ENCODE measurements at places on chromosomes 5 and 9.

- DNase-seq, result peak; percentile 39
Measured at GRCh38 chr9:127637322-127637847, 25.3 kb downstream of the STXBP1 start.

DNA sequence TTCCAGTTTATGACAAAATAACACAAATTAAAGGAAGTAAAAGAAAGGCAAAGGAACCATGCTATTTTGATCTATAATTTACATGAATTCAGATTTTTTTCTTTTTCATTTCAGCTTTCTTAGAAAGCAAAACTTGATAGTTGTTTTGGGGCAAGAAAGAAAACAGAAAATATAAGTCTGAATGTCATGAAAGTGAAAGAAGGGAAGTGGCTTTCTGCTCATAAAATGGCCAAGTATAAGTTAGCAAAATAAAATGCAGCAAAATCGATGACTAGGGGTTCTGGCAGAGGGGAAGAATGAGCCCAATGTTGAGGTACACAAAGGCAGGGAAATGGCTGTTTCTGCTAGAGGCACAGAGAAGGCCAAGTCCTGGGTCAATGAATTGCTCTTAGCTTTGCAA, 3.0 kb upstream of the IFNW1 start:
- DNase-seq, result no peak

DNA sequence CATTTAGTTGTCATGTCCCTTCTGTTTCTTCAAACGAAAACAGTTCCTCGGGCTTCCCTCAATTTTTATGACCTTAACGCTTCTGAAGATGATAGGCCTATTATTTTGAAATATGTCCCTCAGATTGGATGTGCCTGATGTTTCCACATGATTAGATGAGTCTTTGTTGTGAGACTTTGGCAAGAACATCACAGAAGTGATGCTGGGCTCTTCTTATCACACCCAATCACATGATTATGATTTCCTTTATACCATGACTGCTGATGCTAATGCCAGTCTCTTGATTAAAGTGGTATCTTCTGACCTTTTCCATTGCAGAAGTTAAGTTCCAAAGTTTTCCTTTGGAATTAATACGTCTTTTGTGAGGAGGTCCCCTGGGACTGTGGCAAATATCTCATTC, 175.7 kb downstream of the SAXO1 start:
- DNase-seq, result no peak

DNA sequence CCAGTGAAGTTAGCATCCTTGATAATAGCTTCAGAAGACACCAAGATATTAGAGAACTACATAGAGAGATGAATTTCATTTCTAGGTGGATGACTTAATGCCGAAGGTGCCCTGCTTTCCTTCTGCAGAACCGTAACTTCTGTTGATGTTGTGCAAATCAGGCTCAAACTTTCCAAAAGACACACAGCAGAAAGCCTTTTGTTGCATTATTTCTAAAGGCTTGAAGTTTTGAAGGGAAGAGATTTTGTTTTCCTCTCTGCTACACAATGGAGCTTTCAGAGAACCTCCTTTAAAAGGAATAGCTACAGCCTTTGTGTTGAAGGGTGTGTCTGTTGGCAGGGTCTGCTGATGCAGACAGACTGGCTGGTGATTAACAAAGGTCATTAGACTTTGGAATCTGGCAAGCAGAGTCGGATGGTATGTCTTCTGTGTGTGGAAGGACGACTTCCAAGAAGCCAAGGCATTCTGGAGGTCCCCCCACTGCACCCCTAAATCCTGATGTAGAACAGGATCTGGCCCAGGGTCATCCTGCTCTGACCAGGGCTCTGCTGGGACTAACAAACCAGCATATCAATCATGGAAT, 57.8 kb downstream of the ZNF462 start:
- DNase-seq, result peak; percentile 91

DNA sequence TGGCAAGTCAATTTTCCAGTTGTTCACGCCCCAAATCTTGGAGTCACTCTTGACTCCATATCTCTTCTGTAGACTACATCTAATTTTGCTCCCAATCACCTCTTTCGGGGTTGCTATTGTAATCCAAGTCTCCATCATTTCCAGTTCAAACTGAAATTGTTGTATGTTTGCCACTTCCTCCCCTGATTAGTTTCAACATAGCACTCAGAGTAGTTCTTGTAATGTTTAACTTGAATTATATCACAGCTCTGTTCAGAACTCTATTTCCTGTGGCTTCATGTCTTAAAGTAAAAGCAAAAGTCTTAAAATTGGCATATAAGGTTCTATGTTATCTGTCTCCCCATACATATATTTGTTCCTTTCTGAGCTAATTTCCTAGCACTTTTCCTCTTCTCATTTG, 348.5 kb upstream of the RIOK2 start:
- DNase-seq, result no peak

DNA sequence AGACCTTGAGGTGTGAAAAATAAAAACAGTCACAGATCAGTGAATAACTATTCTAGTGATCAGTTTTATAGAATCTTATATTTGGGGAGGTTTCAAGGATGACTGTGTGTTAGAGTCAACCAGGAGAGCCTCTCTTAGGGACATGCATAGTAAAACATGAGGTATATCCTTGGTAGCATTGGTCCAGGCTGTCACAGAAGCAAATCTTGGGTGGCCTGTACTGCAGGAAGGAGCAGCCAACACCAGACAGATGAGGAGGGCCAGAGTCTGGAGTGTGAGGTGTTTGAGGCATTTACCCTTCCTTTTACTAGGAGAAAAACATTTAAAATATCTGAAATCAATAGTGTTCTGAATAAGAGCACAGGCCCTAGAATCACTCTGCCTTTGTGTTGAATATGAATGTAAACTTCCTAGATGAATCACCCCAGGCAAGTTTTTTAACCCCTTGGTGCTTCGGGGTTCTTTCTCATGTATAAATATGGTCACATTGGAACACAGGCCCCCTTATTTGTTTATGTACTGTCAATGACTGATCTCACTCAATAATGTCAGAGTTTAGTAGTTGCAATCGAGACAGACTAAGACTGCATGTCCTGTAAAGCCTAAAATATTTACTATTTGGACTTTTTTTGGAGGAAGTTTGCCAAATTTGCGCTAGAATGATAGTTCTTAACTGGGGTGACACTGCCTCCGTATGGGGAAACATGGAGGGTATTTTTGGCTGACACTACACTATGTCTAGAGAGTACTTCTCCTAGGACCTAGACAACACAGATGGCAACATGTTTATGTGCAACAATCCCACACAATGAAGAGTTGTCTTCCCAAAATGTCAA, 416.5 kb upstream of the POU5F2 start:
- DNase-seq, result no peak

DNA sequence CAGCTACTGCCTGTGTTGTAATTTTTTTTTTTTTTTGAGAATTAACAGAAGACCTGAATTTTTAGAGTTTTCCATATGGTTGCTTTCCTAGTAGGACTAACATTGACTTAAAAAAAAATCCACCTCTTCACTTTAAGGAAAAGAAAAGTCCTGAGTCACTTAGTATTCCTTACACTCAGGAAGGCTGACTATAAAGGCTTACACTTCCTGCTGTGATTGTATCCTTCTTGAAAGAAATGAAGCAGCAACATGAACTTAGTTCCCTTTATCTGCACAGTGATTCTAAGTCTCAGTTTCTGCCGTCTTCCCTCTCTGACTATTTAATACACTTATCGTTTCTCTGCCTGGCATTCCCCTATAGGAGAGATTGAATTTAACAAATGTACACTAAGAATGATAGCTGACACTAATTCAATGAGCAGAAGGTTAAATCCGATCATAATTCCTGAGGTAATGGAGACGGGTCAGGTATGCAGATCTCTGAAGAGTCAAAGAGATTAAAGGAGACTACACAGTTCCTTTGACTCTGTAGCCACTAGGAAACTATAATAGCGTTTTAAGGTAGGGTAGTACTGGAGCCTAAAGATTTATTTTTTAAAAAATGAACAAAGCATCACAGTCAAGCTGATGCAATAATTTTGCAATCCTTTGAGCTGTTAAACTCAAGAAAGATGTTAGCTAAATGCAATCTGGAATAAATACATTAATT, 185.1 kb upstream of the ELAVL2 start:
- no peak for DNase-seq

DNA sequence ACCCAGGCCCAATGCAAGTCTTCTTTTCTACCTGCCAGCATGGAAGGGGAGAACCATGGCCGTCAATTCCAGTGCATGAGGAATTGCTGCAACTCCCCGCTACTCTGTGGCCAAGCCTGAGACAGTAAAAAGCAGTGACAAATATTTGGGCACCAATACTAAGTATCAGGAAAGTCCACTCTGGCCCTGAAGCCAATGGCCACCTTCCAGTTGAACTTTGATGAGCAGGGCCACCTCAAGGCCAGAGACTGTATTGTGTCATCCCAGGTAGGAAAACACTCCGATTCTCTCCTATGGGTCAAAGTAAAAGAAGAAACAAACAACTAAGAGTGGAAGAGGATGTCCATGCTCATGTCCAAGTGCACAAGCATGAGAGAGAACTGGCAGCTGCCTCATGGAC, 27.1 kb downstream of the RETREG1 start:
- no peak for DNase-seq

GRCh38 chr5:73306078-73306719, 133.2 kb downstream of the TMEM174 start:
- DNase-seq, result no peak

DNA sequence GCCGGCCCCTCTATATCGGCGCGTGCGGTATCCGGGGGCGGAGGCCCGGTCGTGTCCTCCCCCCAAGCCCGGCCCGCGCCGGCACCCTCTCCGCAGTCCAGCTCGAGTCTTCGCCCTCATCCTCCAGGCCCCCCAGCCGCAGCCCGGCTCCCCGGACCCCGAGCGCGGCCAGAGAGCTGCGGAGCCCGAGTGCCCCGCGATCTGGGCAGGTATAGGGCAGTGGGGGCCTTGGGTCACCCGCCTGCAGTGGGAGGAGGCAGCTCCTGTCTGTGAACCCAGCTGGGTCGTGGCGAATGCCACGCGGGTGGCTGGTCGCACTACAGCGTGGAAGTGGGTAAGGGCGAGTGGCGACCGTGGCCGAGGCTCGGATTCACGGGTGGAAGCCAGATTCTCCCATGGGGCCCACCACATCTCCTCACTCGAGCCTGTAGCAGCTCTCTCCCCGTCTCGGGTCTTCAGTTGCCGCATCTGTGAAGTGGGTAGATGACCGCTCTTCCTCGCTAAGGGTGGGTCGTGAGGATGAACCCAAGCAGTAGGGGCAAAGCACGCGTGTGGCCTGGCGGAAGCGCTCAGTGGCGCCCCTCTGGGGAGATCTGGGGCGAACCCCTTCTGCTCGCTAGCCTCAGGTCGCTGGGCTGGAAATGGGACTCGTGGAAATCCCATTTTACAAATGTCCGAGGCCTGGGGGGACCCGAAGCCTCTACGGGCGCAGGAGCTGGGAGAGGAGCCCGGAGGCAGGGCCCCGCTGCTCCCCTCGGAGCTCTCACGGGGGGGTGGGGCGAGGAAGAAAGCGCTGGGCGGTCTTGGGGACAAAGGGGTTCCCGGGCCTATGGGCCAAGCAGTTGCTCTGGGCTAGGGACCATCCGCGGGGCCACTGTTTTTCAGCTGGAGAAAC, 1.9 kb downstream of the NR5A1 start:
- DNase-seq, result no peak

DNA sequence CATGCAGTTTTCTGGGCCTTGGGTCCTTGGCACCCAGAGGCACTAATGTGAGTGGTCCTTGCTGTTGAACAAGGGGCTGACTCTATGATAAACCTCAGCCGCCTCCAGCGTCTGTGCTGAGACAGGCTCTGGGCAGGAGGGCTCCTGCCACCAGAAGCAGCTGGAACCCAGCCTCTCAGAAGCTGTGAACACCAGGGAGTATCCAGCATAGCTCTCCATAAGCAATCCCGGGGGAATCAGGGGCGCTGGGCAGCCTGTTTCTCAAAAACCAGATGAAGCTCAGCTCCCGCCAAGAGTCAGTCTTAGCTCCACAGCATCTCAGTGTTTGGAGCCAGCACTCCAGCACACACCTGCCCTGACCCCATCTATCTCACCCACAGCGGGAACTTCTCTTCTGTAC, 170.2 kb downstream of the HSPA4 start:
- no peak for DNase-seq

DNA sequence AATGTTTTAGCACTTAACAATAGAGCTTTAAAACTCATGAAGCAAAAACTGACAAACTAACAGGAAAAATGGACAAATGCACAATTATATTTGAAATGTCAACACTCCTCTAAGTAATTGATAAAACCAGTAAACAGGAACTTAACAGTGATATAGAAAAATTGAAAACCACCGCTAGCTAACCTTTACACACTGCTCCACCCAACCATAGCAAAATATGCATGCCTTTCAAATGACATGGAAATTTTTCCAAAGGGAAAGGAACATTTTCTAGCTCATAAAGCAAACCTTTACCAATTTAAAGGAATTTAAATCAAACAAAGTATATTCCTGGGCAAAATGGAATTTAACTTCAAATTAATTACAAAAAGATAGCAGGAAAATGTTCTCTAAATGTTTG, 109.2 kb downstream of the ADAMTS19 start:
- DNase-seq, result no peak

GRCh38 chr5:35902046-35902672, 36.3 kb downstream of the CAPSL start:
- no peak for DNase-seq

GRCh38 chr9:109317311-109317978, 3.4 kb downstream of the EPB41L4B start:
- no peak for DNase-seq
